ENCODE measurements at places on chromosomes 1 and 21.

DNA sequence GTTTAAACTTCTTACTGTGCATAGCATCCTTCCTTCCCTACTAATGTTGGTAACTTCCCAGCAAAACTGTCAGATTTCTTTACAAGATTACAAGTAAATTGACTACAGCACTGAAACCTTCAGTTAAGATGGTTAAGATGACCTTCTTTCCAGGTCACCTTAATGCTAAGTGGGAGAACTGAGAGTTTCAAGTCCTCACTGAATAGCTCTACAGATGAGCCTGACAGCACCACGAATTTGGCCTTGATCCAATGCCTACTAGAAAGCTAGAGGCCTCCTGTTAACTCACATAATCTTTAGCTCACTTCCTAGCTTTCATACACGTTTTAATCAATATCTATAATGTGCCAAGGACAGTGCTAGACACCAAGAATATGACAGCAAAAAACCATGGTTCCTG is 276.0 kb upstream of the PLD5 start:
- no peak for DNase-seq

DNA sequence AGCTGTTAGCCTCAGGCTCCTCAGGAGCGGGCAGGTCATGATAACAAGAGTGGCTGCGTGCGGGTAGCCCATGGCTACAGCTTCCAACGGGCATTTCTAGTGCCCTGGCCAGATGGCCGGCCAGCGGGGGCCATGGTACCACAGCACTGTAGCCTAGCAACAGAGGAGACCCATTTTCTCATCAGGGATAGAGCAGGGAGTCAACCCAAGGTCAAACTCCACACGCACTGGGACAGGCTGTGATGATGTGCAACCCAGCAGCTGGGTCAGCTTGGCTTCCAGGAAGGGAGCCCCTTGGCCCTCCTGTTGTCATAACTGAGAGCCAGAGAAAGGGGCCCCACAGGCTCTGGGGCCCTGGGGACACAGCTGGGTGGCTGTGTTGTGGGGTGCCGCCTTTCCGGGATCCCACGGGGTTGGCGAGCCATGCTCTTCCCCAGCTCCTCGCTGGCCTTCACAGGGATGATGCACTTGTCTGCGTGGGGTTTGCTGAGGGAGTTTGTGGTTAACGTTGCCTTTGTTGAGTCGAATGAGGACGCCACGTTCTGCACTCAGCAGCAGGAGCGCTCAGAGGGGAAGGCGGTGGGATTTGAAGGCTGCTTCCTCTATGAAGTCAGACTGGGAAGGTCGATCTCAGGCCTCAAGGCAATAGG is 46.3 kb downstream of the COL18A1 start:
- no peak for DNase-seq

- DNase-seq: no peak
Measured at GRCh38 chr1:204733869-204734596, 48.5 kb upstream of the LRRN2 start.

- DNase-seq: no peak
Measured at GRCh38 chr1:230851291-230851691, 17.0 kb downstream of the C1orf198 start.

DNA sequence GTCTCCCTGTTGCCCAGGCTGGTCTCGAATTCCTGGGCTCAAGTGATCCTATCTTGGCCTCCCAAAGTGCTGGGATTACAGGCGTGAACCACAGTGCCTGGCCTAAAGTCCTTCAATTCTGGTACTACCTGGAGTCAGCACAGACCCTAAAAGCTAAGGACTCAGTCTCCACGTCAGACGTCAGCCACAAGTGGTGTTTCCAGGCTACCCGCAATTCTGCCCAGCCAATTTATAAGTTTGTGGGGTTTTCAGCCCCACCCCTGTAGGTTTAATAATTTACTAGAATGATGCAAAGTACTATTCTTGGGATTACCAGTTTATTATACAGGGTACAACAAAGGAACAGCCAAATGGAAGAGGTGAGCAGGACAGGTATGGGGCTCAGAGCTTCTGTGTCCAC is 10.6 kb upstream of the DIP2A start:
- no peak for DNase-seq

DNA sequence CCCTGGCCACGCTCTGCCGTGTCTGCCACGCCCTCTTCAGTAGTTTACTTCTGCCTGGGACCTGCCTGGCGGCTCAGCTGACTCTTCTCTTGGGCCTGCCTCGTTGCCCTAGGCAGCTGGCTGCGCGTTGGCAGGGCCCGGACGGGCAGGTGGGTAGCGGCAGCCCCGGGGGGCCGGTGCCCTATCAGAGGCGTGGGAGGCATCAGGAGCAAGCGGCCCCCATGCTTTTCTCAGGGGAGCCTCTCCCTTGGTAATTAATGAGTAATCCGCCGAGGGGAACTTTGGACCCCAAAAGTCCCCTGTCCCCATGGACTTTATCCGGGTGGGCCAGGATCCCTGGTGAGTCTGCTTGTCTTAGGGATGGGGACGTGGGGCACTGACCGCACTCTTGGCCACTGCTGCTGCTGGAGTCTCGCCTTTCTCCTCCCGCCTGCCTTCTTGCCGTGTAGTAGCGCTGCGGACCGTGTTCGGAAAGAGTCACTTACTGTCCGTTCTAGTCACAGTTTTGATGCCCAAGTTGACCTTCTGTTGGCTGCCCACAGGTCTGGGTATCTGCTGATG is 22.7 kb downstream of the SKI start:
- DNase-seq: no peak

DNA sequence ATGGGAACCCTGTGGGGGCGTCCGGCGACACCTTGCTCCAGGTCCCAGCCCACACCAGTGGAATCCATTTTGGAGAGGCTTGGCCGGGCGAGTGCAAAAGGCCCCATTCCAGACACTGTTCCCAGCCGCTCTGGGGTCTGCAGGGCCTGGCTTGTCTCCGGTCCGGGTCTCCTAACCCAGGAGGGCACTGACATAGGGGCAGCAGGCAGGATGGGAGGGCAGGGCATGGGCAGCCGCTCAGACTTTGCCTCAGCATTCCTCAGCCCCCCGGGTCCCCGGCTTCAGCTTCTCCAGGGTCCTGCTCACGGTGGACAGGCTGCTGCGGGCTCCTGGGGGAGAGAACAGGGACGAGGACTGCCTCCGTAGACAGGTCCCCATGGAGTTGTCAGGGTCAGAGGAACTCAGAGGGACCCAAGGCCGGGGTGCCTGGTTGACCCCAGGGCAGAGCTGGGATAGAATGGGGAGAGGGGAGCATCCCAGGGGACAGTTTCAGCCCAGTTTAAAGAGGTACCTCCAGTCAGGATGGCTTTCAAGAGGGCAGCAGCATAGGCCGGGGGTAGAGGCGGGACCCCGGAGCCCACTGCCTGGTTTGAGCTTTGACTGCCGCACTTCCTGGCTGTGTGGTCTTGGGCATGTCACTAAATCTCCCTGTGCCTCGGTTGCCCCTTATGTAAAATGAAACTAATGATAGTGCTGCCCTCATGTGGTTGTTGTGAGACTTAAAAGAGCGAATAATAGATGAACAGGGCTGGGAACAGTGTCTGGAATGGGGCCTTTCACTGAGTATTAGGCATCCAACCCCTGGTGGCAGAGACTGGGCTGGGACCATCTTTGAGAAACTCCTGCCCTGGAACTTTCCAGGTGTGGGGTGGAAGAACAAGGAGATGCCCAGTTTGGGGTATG is 3.7 kb downstream of the KNCN start:
- no peak for DNase-seq

GRCh38 chr1:182080040-182080439 is 18.5 kb upstream of the ZNF648 start:
- DNase-seq: no peak

GRCh38 chr1:169914531-169914930 is 20.8 kb upstream of the SCYL3 start:
- no peak for DNase-seq

GRCh38 chr1:18895317-18895716 is 7.0 kb downstream of the ALDH4A1 start:
- no peak for DNase-seq

- no peak for DNase-seq
Measured at GRCh38 chr1:25458541-25459298, 28.0 kb downstream of the MACO1 start.

DNA sequence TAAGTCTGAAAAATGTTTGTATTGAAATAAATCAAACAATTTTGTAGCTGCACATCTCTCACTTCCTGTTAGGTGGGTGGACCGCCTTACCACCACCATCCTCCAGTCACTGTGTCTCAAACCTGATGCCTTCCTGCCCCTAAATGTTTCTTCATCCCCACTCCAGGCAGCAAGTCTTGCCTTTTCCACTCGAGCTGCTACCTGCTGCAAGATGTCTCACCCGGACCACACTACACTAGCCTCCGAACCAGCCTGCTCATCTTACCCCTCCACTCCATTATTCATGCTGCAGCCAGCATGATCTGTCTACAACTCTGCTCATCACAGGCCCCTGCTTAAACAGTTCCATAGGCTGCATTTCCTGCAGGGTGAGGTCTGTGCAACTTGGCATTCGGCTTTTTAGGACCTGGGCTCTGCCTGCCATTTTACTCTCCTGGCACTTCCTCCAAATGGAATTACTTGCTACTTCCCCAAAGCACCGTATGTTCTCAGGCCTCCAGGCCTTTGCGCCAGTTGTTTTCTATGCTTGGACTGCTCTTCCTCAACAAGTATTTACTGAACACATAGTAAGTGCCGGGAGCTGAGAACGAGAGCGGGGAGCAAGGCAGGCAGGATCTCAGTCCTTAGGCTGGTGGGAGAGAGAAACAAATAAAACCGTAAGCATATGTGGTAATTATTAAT is 5.2 kb upstream of the SF3A3 start:
- no peak for DNase-seq

DNA sequence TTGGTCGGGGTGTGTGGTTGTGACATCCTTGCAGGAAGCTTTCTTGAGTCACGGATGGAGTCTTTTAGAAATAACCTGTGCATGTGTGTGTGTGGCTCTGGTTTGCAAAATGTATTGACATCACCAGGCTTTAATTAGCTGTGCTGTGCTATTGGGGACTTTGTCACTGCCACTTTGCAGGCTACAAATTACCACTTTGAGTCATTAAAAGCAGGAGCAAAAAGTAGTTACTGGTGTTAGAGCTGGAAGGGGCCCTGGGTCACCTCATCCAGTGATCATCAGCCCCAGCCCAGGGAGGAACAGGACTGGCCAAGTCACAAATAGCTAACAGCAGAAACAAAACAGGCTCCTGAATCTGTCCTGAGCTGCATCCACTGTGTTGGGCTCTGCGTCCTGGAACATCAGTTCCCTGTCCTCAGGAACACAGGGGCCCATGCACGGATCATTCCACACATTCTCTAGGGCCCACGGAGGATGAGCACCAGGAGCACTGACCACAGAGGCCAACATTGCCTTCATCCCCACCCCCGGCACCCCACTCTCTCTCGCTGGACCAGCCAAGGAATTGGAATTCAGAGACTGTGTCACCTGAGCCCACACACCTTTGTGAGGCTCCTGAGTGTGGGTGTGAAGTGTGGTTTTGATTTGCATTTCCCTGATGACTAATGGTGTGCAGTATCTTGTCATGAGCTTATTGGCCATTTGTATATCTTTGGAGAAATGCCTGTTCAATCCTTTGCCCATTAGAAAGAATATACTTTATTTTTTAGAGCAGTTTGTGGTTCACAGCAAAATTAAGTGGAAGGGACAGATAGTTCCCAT is 280.1 kb upstream of the C1orf174 start:
- DNase-seq: no peak

DNA sequence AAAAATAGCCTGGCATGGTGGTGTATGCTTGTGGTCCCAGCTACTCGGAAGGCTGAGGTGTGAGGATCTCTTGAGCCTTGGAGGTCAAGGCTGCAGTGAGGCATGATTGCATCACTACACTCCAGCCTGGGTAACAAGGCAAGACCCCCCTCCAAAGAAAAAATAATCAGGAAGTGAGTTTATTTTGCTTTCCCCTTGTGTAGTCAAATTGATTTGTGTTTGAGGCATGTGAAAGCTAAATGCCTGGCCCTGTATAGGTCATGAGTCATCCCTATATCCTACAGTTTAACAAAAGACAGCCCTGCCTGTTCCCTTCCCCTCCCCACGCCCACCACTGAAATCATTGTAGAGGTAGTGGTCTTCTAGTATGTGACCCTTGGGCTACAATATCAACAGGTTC is 241.4 kb upstream of the JUN start:
- DNase-seq: no peak

DNA sequence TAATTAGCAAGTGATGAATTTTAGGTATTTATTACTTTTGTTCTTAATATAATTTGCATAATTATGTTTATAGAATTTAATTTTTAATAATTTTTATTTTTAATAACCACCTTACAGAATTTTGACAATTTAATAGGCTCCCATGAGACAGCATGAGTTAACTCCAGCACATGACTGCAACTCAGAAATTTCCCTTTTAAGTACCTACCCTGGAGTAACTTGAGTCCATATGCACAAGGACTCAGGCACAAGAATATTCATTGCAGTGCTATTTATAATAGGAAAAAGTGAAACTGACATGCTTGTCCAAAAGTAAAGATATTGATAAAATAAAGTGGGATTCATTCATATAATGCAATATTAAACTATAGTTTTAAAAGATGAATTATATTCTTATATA is 54.1 kb upstream of the C1orf53 start:
- DNase-seq: no peak

- no peak for DNase-seq
Measured at GRCh38 chr1:240190881-240191401, 99.3 kb downstream of the FMN2 start.

DNA sequence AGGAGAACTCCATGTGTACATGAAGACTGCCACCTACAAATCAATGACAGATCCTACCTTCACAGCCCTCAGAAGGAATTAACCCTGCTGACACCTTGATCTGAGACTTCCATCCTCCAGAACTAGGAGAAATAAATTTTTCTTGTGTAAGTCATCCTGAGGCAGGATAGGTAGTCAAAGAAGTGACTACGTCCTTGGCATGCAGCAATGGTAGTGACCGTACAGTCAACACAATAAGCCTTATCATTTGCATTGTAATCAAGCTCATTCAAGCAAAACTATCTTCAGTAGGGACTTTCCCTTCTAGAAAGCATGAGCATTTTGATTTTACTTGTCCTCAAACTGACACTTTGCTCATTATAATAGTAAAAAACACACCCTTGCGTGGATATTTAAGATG is 64.0 kb upstream of the KCNK1 start:
- DNase-seq: no peak

- no peak for DNase-seq
Measured at GRCh38 chr1:36591278-36591677, 108.6 kb upstream of the CSF3R start.

- no peak for DNase-seq
Measured at GRCh38 chr1:200869753-200870391, 2.9 kb upstream of the GPR25 start.

GRCh38 chr21:29496337-29496736 is 197.6 kb downstream of the BACH1 start:
- DNase-seq: no peak
